ENCODE measurements at places on chromosomes 7 and 10.

DNA sequence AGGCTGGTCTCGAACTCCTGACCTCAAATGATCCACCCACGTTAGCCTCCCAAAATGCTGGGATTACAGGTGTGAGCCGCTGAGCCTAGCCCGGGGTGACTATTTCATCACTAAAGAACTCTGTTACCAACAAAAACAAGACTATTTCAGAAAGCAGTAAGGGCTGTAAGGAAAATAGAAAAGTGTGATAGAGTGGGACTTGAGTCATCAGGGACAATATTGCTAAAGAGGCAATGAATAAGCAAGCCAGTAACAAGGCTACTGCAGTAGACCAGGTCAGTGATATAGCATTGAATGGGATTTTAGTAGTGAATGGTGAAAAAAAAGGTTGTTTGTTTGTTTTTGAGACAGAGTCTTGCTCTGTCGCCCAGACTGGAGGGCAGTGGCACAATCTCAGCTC is 51.7 kb downstream of the SVOPL start:
- no peaks in the 10 kb centered on the region for H3K36me3 ChIP-seq
- H3K4me1 ChIP-seq: no peaks in the 10 kb centered on the region
- H3K4me3 ChIP-seq: no peak overlapping the region
- H3K27me3 ChIP-seq: no peaks in the 10 kb centered on the region

DNA sequence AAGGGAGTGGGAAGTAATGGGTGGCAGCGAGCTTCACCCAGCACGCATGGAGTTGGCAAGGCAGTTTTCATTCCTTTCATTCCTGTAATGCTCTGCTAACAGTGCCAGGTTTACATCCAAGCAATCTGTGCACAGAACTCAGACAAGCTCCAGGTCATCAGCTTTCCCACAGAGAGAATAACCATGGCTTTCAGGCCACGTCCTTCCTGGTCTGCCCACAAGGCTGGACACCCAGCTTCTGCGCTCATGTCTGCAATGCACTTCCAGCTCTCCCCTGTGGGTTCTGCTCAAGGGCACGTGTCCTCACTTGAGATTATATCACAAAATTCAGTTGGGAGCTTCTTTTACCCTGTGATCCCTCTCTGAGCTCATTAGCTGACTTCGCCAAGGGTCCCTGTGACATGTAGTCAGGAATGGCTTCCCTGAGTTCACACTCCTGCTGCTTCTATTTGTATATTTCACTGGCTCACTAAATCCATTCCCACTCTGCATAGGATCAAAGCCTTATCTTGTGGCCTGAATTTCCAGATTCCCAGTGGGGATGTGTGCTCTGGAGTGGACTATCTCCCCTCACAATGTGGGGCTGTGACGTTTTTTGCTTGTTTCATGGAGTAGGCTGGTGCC is 18.6 kb downstream of the AKR1C2 start:
- DNase-seq: no peak
- H3K27me3 ChIP-seq: no peaks in the 10 kb centered on the region
- H3K27ac ChIP-seq: no peak overlapping the region
- no peaks in the 10 kb centered on the region for H3K36me3 ChIP-seq
- no peaks in the 10 kb centered on the region for H3K4me1 ChIP-seq

DNA sequence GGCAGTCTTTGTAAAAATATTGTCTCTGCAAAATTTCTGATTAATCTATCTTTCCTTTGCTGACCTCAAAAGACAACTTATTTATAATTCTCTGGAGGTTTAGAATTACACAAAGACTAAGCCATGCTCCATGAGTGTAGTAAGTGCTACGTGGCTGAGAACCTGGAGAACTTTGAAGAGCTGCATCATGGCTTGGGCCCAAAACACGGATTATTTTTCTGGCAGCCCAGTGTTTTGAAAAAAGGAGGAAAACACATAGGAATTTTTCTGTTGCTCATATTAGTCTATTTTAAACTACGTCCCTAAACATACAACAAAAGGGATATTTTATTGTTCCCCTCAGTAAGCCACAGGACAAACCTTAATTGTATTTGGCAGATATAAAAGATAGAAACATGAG is 360.7 kb upstream of the MYO3A start:
- no peak overlapping the region for H3K4me3 ChIP-seq
- H3K4me1 ChIP-seq: no peaks in the 10 kb centered on the region
- no peak overlapping the region for H3K27ac ChIP-seq

DNA sequence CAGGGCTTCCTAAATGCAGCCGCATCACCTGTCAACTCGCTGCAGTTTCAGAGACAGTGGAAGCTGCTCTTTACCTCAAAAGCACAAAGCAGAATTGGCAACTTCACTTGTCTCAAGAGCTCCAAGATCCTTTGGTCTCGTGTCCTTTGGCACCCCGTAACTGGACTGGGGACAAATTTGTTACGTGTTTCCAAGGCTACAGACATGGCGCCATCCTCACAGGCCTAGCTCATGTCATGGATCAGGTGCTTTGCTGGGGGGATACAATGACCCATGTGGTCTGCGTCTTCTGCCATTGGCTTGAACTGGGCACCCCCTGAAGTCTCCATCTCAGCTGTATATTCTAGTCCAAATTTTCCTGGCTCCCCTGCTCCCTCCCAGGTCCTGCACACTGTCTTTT is 48.6 kb downstream of the CHST3 start:
- H3K27me3 ChIP-seq: no peaks in the 10 kb centered on the region
- no peaks in the 10 kb centered on the region for H3K4me1 ChIP-seq
- no peak overlapping the region for H3K4me3 ChIP-seq
- no peak overlapping the region for H3K27ac ChIP-seq
- no peaks in the 10 kb centered on the region for H3K36me3 ChIP-seq
- DNase-seq: no peak

- no peak overlapping the region for H3K4me3 ChIP-seq
- no peak overlapping the region for H3K27ac ChIP-seq
- H3K36me3 ChIP-seq: no peaks in the 10 kb centered on the region
- no peak for DNase-seq
Measured at GRCh38 chr10:15385552-15386455, 14.7 kb upstream of the FAM171A1 start.

DNA sequence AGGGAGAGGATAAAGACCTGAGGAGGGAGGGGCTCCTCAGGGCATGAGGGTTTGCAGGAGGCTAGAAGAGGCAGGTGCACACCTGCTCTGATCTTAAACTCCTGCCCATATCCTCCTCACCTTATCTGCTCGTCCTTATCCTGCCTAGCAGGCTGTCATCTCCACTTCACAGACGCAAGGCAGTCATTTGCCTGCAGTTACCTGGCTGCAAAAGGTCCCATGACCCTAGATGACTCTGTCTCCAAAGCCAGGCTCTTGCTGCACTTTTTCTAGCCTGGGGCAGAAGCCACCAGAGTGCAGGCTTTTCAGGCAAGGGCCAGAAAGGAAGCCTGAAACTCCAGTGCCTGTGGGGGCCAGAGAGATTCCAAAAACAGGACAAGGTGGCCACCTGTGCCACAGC is 1.7 kb upstream of the ZNF853 start:
- peaks cover 3% of the 10 kb centered on the region for H3K36me3 ChIP-seq
- H3K27me3 ChIP-seq: peaks cover 35% of the 10 kb centered on the region
- DNase-seq: no peak
- H3K27ac ChIP-seq: no peak overlapping the region
- H3K4me1 ChIP-seq: peaks cover 4% of the 10 kb centered on the region

Data from activated CD4-positive, alpha-beta T cell treated with anti-CD3 and anti-CD28 coated beads, Interleukin-2, amount 10 ng/mL, durations not matched to agents 24 days and 14 days (primary cell).